Aortic smooth muscle cell (primary cell): ENCODE measurements at places on chromosomes 7 and 10. TPM values are rescaled to one million over a fixed set of nuclear protein-coding genes. Genes with fewer than 3 reads are reported as not detected.

The TMEM229A gene
- 0.13 and 0.37 TPM in 2 replicates for total RNA-seq

The ACTR1A gene
- 146 and 170 TPM in 2 replicates for total RNA-seq

The LRRC18 gene
- total RNA-seq = not detected in 2 replicates

The MSANTD7 gene
- 15.5 and 21.9 TPM in 2 replicates for total RNA-seq

The SFMBT2 gene
- 1.2 and 3.4 TPM in 2 replicates for total RNA-seq

The OPALIN gene
- total RNA-seq = not detected in 2 replicates

The AUTS2 gene
- 2.4 and 4.6 TPM in 2 replicates for total RNA-seq

The SHH gene
- 0.06 and 0.13 TPM in 2 replicates for total RNA-seq

The MYO3A gene
- total RNA-seq = not detected in 2 replicates

The UCN3 gene
- total RNA-seq = not detected in 2 replicates

The MSS51 gene
- 1.1 and 1.2 TPM in 2 replicates for total RNA-seq

The INMT gene
- 3.5 and 4.6 TPM in 2 replicates for total RNA-seq

The PTPRN2 gene
- 0.56 and 1.6 TPM in 2 replicates for total RNA-seq

The PRSS37 gene
- total RNA-seq = not detected in 2 replicates

The KAZALD1 gene
- 78.5 and 101 TPM in 2 replicates for total RNA-seq

The WNT8B gene
- total RNA-seq = not detected in 2 replicates

The PRLHR gene
- total RNA-seq = not detected in 2 replicates

The RBM33 gene
- 26.2 and 41.7 TPM in 2 replicates for total RNA-seq

The PAPSS2 gene
- 149 and 237 TPM in 2 replicates for total RNA-seq

The ACSM6 gene
- not detected in 2 replicates for total RNA-seq

The TRPV5 gene
- not detected in 2 replicates for total RNA-seq

The ZNF800 gene
- total RNA-seq = 10.3 and 11.2 TPM in 2 replicates

The HABP2 gene
- total RNA-seq = not detected in 2 replicates

The CREB5 gene
- 2.6 and 4.4 TPM in 2 replicates for total RNA-seq

The ZNF282 gene
- total RNA-seq = 14.8 and 18.7 TPM in 2 replicates

The NOC3L gene
- total RNA-seq = 16.5 and 23.6 TPM in 2 replicates

The EXOSC1 gene
- total RNA-seq = 27.9 and 32.0 TPM in 2 replicates

The HACD1 gene
- total RNA-seq = 10.4 and 11.6 TPM in 2 replicates

The HOXA4 gene
- 0.12 and 0.13 TPM in 2 replicates for total RNA-seq

The ZMYND11 gene
- 88.5 and 103 TPM in 2 replicates for total RNA-seq

The CALHM3 gene
- total RNA-seq = not detected in 2 replicates

The EN2 gene
- not detected in 2 replicates for total RNA-seq

The DRGX gene
- total RNA-seq = not detected in 2 replicates

The NODAL gene
- total RNA-seq = not detected in 2 replicates

The MYPN gene
- 0.06 and 0.26 TPM in 2 replicates for total RNA-seq

The NUTM2E gene
- under 0.01 and 0.19 TPM in 2 replicates for total RNA-seq

The DGKI gene
- total RNA-seq = 3.9 and 5.3 TPM in 2 replicates

The VKORC1L1 gene
- total RNA-seq = 13.0 and 13.7 TPM in 2 replicates

The WEE2 gene
- not detected in 2 replicates for total RNA-seq

The PAX4 gene
- total RNA-seq = not detected in 2 replicates
